ENCODE measurements at places on chromosomes 12 and 14.
A peak's percentile ranks its signal among the peaks of the same experiment; 100 is the strongest.

- no peak for DNase-seq
Measured at GRCh38 chr14:93868165-93868564, 59.0 kb upstream of the FAM181A start.

DNA sequence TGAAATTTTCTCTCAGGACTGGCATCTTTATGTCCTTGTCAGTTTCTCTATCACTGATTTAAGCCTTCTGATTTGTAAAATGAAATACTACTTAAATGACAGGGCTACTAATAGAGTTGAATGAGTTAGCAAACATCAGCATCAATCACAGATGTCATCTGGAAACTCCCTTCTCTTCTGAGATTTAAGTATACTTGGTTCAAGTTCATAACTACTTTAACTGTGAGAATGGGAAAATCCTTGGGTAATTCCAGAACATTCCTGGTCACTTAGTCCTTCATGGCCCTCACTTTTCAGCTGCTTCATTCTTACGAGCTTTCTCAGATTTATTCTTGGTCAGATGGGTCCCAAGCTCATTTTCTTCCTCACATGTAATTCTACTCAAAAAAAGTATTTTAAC lies 1655.3 kb upstream of the FLRT2 start:
- DNase-seq, result no peak

- DNase-seq, result no peak
Measured at GRCh38 chr14:57999471-57999870, 133.6 kb upstream of the SLC35F4 start.

GRCh38 chr12:43832463-43833168 lies 3.3 kb upstream of the TMEM117 start:
- no peak for DNase-seq

DNA sequence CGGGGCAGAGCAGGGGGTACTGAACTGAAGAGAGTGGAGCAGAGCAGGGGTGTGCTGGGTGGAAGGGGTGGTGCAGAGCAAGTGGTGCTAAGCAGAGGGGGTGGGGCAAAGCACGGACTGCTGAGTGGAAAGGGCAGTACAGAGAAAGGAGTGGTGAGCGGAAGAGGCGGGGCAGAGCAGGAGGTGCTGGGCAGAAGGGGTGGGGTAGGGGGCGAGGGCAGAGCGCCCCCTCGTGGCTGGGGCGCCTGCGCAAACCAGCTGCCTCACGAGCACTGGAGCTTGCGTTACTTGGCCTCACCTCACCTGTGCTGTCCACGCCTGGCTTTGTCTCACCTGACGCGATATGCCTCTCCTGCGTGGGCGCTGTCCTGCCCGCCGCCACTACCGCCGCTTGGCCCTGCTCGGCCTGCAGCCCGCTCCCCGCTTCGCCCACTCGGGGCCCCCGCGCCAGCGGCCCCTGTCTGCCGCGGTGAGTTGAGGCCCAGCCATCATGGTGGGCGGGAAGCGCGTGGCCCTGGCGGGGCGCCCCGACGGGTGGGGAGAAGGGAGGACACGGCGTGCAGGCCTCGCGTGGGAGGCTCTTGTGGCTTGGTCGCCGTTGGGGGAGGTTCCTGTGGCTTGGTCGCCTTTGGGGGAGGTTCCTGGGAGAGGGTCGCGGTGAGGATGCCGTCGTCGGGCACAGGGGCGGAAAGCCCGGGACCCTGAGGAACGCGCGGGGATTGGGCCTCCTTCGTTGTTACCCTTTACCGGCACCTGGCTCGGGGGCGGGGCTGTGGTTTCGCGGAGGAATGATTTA lies at the start of gene COX8C:
TSS of gene COX8C (plus strand) at position 257 of the 796 bp plus-strand sequence. CDS start at position 344, 87 bp downstream.
- DNase-seq, result no peak

DNA sequence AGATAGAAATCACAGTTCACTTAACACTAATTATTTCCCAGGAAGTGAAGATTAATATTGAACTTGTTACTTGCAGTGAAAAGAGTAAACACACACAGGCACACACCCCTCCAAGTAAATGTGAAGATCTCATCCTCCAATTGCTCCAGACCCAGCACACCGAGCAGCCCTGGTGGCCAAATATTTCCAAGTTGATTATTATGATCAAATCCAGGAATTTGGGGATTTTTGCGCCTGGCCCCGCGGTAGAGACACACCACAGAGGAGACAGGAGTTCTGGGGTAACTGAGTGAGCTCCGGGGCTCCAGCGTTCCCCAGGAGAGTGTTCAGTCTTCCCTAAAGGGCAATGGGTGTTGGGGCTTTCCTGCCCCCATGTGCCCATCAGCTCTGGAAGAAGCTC lies 431.5 kb downstream of the BCL11B start:
- no peak for DNase-seq

- no peak for DNase-seq
Measured at GRCh38 chr12:78914859-78915331, 50.3 kb downstream of the SYT1 start.

DNA sequence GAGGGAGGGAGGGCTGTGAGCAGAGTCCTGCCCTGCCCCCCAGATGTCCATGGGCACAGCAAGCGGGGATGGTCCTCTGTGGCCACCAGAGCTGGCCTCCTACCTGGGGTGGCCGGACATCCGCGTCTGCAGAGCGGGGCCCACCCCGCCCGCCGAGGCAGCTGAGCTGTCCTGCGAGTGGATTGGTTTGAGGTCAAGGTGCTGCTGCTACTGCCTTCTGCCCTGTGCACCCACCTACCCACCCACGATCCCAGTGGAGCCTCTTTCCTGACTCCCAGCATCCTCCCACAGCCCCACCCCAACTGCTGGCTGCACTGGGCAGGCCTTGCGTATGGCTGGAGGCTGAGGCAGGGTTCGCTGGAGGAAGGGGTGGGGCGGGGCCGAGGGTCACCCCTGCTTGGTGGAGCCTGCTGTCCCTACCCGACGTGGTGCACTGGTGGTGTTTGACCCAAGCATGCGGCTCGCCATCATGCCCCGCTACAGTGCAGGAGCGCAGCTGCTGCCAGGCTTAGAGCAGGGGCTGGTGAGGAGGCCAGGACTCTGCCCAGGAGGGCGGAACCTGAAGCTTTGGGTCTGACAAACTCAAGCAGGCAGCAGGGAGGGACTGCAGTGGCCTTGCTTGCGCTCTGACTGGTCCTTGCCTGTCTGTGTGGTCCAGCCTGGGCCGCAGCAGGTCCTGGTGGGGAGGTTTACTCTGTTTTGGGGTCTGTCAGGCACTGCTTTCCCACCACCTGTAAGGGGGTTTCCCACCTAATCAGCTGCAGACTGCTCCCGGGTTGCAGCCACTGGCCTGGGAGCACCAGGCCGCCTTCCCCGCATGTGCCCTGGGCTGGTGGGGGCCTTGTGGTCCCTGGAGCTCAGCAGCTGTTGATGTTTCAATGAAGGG lies 23.7 kb downstream of the CEP170B start:
- peak; percentile 43 for DNase-seq
